GM18507 (cell line): ENCODE measurements at places on chromosomes 13 and 19.
A peak's percentile ranks its signal among the peaks of the same experiment; 100 is the strongest.

- DNase-seq = no peak
These were observed 44.0 kb downstream of the COG3 start for GRCh38 chr13:45508776-45509175.

- DNase-seq = no peak
These were observed 39.6 kb downstream of the ATP11A start for GRCh38 chr13:112729408-112729807.

DNA sequence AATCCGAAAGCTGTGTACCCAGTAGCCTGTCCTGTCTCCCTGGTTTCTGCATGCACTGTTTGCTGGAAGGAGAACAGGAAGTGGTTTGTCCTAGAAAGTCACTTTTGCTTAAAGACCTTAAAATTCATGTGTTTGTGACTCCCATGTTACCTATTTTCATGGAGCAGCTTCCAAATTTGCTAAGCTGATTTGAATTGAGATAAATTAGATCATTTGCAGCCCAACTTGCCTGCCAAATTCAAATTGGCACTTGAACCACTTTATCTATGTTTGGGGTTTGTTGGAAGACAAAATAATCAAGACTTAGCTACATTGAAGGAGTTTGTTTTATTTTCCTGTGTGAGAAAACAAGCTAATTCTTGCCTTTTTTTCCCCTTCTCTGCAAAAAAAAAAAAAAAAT lies 532.5 kb downstream of the DIAPH3 start:
- DNase-seq = no peak

DNA sequence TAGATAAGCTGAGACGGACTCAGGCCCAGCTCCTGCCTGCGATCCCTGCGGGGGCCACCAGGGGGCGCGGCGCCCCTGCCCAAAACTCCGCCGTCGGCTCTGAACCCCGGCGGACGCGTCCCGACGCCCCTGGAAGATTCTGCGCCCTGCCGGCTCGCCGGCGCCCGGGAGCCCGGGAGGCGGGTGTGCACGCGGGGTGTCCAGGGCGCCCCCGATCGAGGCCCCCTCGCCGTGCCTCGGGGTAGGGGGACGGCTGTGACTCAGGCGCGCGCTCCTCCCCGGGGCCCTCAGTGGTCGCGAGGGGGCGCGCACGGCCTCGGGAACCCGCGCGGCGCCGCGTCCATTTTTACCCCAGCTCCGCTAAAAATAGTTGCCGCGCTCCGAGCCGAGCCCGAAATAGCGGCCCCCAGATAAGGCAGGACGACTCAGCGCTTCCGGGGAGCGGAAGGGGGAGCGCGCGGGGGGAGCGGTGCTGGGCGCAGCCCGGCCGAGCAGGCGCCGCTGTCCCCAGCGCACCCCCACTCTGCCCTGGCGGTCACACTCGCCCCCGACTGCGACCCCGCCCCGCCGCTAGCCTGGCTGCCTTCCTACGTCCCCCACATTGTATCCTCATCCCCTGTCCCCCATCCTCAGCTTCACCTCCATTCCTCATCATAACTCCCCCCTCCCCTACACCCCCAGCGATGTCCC lies 16.0 kb upstream of the ERCC1 start:
- peak; percentile 66 for DNase-seq

- no peak for DNase-seq
These were observed 349.1 kb downstream of the LIG4 start for GRCh38 chr13:107866032-107866940.

GRCh38 chr13:59982631-59983382 lies 180.9 kb downstream of the DIAPH3 start:
- no peak for DNase-seq

DNA sequence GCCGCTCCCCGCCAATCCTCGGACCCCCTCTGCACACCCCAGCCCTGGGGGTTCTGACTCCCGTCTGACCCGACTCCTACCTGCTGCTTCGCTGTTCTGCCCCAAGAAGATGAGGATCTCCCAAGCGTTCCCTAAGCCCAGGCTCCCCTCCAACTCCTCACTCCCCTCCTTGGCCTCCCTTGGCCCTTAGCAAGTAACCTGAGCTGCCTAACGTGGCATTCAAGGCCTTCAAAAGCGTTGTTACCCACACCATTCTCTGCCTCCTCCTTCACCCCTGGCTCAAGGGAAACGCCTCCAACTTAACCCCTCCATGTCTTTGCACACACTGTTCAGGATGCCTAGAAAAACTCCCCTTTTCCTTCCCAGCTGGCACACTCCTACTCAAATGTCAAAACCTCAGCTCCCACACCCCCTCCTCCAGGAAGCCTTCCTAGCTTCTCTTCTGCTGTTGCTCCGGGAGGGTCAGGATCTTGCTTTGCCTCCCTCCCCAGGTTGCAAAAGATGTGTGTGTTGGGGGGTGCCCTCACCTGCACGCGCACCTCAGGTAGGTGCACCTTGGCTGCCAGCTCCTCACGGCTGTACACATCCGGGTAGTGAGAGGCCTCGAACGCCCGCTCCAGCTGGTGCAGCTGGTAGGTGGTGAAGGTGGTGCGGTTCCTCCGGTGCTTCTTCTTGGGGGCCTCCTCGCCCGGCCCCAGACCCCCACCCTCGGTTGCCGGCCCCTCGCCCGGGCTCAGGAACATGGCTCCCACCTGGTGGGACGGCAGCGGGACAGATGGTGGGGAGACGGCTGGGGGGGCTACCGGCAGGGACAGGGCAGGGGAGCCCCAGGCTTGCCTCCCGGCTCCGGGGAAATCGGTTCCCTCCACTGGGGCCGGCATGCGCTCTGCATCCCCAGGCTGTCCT lies 775 bp downstream of the RAX2 start:
- no peak for DNase-seq

DNA sequence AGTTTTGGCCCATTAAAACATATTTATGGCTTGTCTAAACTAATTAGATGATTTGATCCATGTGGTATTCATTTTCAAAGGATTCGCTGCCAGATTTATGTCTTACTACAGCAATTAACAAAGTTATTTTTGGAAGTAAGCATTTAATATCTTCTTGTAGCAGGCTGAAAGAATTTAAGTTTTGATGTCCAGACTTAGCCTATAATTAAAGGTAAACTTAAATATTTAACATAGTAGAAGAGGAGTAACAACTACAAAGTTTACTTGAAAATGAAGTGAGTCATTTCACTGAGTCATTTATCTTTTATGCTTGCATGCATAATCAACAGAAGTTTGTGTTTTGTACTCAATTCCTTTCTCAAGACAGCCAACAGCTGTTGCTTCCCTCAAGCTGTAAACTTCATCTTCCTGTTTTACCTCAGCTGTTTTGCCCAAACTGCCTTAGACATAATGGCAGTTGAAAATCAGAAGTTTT lies 58.1 kb downstream of the EDNRB start:
- no peak for DNase-seq

DNA sequence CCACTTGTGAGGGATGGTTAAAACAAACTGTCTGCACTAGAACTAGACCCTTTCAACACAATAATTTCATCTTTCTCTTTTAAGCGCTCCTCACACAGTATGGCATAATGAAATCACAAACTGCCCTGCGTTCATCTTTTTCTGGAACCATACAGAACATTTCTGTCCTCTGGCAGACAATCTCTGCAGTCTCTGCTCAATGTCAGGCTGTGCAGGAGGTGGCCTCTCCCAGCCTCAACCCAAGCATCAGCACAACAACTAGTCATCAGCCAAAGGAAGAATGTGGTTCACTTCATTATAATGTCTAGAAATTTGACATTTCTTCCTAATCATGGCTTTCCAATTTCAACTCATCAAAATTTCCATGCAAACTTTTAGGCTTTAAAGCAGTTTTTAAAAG lies 125.1 kb upstream of the STARD13 start:
- DNase-seq = no peak

DNA sequence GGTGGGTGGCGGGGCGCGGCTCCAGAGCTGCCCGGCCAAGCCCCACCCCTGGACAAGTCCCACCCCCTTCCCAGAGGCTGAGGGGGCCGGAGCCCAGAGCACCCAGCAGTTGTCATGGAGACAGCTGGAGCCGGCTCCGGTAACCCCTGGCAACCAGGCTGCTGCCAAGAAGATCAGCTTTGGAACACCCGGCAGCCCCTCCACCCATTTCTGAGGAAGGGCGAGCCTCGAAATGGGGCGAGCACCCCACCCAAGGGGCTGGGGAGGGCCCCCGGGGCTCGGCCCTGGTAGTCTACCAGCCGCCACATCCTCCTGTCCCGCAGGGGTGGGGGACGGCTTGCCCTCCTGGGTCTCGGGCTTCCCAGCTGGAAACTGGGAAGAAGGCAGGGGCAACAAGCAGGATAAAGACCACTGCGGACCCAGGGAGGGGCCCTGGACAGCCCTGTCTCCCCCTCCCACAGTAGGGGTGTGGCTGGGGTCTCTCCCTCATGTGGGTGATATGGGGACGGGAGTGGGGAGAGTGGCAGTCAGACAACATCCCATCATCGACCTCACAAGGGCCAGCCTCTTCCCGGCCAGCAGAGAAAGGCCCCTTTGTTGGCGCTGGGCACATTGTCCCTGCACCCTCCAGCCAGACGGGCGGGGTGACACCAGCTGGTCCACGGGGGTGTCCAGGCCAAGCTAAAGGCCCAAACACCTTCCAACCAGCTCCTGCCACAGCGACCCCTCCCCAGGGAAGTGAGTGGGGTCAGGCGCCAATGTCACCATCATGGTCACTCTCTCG lies 1.5 kb downstream of the CERS1 start:
- no peak for DNase-seq

GRCh38 chr19:5432687-5433086 lies 22.5 kb upstream of the ZNRF4 start:
- no peak for DNase-seq

DNA sequence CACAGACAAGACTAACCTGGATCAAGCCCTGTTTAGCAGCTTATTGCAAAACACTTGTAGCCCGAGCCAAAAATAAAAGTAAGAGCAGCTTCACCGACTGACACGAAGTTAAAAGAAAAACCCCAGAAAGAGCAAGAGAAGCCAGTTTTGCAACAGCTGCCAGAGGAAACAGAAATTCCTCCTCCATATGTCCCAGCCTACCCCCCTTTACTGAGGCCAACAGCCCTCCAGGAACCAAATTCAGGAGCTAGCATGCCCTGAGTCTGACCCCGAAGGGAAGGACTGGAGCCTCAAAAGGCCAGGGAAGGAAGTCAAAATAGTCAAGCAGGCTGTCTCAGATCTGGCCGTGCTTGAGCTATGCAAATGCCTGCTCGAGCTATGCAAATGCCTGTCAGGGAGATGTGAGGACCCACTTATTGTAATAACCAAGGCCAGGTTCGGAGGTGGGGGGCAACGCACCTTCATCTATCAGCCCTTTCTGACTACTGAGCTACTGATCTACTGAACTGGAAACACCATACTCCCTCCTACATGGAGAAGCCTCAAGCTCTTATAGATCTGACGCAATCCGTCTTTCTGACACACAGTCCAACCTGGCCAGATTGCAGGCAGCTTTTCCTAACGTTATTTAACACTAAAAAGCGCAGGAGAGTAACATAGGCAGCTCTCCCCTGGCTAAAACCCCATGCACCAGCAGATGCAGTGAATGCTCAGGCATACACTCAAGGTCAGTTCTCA lies 6.7 kb downstream of the SIGLEC11 start:
- no peak for DNase-seq

- DNase-seq = no peak
These were observed 15.2 kb downstream of the POLD1 start for GRCh38 chr19:50399368-50399745.

- DNase-seq = no peak
These were observed 13.2 kb downstream of the KLHL26 start for GRCh38 chr19:18650021-18650390.

DNA sequence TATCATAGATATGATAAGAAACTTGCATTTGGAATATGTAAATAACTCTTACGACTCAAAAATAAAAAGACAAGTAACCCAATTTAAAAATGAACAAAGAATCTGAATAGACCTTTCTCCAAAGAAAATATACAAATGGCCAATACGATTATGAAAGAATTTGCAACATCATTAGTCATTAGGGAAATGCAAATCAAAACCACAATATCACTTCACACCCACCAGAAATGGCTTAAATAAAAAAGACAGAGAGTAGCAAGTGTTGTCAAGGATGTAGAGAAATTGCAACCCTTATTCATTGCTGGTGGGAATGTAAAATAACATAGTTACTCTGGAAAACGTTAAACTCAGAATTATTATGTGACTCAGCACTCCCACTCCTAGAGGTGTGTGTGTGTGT lies 226.6 kb upstream of the MAB21L1 start:
- no peak for DNase-seq

DNA sequence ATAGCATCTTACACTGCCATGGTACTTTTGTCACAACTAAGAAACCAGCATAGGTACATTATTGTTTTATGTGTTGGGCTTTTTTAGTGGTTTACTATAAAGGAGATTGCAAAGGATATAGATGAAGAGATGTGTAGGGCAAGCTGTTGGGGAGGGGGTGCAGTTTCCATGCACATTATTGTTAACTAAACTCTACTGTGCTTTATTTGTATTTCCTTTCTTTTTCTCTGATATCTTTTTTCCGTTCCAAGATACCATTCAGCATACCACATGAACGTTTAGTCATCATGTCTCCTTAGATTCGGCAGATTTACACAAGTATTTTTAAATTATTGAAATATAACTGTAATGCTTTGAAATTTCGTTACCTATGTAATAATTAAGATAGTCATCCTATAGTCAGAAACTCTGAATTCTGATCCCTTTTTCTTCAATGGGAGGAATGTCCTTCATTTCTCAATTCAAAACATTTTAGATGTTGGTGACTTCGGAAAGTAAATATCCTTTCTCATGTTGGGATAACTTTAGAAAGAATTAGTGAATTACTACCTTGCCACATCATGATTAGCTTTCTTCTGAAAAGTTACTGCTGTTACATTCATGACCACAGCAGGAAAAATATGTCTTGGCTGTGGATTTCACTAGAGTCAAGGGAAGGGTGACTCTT lies 82.8 kb downstream of the FRY start:
- no peak for DNase-seq

DNA sequence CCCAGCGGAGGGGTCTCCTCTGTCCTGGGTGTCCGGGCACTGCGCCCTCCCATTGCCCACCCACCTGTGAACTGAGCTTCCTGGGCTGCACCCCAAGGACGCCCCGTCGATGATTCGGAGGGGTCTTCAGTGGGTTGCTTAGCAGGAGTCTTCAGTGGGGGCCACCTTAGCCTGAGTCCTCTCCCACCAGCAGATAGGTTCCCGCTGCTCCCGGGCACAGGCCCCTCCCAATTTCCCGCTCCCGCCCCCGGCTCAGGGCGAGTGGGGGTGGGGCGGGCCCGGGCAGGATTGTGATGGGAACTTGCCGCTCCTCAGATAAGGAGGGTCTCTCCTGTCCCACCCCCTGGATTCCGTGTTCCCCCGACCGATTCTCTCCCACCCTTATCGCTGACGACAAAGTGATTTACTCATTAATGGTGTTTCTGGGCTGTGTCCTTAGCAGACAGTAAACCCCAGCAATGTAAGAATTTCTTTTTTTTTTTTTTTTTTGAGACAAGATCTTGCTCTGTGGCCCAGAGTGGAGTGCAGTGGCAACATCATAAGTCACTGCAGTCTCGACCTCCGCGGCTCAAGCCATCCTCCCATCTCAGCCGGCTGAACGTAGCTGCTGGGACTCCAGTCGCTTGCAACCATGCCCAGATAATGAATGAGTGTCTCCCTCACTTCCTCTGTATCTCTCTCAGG lies 655 bp upstream of the S1PR5 start:
- DNase-seq = no peak

GRCh38 chr19:17076543-17076991 lies 990 bp downstream of the MYO9B start:
- no peak for DNase-seq

- DNase-seq = no peak
These were observed 15.4 kb downstream of the PIP5K1C start for GRCh38 chr19:3684817-3685410.
